ENCODE measurements at places on chromosomes 3 and 15.

DNA sequence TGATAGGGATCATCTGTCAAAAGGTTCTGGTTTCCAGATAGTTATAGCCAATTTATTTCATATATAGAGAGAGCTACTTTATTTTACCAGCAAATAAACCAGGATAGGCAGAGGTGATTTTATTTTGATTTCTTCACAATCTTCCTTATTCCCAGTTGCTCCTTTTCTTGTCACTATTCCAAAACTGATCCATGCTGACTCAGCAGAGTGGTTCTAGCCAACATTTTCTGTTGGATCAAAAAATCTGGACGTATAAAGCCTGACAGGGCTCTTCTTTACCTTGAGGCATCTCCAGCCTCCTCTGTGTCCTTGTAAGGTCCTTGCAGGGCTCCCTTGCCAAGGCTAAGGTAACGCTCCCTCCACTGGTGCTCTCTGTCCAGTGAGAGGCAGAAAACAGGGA is 15.8 kb downstream of the HDC start:
- no peak for DNase-seq

DNA sequence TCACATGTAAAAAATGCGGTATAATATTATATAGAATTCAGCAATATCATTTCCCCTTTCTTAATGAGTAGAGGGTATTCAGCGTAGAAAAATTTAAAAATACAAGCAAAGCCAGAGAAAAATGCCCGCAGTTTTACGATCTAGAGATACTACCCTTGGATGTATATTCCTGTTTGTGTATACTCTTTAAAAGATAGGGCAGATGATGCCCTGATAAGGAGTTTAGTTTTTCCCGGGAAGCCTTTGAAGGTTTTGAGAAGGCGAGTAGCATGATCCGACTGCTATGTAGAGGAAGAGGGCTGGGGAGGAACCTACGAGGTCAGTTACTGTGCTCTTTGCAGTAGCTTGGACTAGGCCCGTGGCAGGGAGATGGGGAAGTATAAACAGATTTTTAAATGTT is 1.2 kb downstream of the YEATS2 start:
- DNase-seq, result peak; percentile 31

- no peak for DNase-seq
These were observed 16.9 kb upstream of the TSC22D2 start for GRCh38 chr3:150391161-150391560.

- DNase-seq, result no peak
These were observed 38.2 kb upstream of the PLCL2 start for GRCh38 chr3:16846373-16847080.

GRCh38 chr3:195129072-195129643 is 141.8 kb downstream of the XXYLT1 start:
- no peak for DNase-seq

GRCh38 chr3:55531321-55531720 is 44.2 kb upstream of the WNT5A start:
- no peak for DNase-seq

- no peak for DNase-seq
These were observed 8.2 kb upstream of the PSTPIP1 start for GRCh38 chr15:76986743-76987142.

DNA sequence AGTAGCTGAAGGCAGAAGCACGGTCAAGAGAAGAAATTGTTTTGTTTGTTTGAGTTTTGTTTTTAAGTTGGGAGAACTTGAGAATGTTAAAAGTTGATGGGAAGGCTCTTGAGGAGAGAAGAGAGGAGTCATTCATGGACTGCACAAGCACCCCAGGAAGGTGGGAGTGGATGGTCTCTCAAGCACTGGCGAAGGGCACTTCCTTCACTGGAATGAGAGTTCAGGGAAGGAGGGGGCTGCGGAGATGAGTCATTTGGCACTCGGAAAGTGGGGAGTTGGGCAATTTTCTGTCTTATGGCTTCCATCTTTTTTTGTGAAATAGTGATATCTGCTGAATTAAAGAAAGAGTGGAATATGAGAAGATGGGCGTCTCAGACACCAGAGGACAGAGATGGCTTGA is 66.0 kb downstream of the ATP13A4 start:
- no peak for DNase-seq

- no peak for DNase-seq
These were observed 10.5 kb downstream of the SELENOS start for GRCh38 chr15:101266787-101267186.

DNA sequence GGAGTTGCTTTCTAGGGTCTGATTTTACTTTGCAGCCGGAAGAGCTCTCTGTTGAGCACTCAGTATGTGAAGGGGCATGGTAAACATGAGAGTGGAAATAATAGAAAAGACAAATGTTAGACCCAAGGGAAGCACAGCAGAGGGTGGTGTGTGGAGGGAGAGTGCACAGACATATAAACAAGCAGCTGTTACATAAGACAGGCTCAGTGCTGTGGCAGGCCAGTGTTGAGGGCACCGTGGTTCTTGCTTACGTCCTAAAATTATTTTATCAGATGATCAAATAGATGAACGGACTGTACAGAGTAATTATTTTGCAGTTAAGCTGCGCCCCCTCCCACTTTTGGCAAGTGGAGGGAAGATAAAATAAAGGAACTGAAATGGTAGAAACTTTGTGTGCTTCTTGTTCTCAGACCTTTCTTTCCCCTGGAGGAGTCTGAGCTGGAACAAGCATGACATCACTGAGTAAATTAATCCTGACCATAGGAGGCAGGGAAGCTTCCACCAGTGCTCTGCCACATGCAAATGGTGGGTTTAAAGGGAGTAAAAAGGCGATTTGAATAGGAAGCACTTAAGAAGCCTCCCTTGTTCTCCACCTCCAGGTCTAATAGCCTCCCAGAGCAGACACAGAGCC is 205.6 kb downstream of the IL20RB start:
- peak; percentile 47 for DNase-seq
